ENCODE measurements at places on chromosomes 2 and 18.

DNA sequence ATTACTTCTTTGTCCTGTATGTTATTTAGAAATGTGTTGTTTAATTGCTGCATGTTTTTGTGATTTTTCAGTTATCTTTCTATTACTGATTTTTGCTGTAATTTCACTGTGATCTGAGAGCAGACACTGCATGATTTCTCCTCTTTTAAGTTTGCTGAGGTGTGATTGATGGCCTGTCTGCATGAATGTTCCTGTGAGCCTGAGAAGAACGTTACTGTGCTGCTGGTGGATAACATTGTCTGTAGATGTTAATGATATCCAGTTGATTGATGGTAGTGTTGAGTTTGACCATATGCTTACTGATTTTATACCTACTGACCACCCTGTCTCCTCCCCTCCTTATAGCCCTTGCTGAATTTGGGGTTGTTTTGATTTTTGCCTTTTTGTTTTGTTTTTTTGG, 37.4 kb upstream of the KCNG2 start:
- DNase-seq: no peak

- DNase-seq: no peak
These were observed 38.3 kb downstream of the OXER1 start for GRCh38 chr2:42725657-42726056.

GRCh38 chr2:171136024-171136423, 24.7 kb downstream of the TLK1 start:
- DNase-seq: no peak

GRCh38 chr18:36624451-36625167, 204.2 kb downstream of the TPGS2 start:
- no peak for DNase-seq

- no peak for DNase-seq
These were observed 86.6 kb downstream of the DTNB start for GRCh38 chr2:25586726-25587144.

GRCh38 chr2:219056896-219057708, 3.6 kb downstream of the IHH start:
- DNase-seq: no peak

DNA sequence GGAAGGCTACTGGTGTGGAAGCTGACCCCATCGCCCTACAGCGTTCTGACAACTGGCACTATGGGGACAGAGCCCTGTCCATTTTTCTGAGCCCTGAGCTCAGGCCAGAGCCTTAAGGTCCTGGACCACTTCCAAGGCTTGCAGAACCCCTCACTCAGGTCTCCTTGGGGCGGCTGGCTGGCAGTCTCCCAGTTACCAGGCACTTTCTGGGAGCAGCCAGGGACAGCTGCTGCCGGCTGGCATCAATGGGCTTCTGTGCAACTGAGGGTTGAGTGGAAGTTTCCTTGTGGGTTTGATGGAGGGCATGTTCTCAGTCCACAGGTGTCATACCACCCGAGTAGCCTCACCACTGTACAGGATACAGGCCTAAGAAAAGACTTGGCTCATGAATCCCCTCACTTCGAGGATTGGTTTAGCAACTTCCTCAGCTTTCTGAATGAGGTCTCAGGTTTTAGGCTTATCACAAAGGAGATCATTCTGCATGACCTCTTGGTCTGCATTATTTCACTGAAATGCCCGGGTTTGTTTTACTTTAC, 27.4 kb upstream of the WIPF1 start:
- DNase-seq: no peak

- DNase-seq: no peak
These were observed 10.9 kb downstream of the UXS1 start for GRCh38 chr2:106183101-106183696.

DNA sequence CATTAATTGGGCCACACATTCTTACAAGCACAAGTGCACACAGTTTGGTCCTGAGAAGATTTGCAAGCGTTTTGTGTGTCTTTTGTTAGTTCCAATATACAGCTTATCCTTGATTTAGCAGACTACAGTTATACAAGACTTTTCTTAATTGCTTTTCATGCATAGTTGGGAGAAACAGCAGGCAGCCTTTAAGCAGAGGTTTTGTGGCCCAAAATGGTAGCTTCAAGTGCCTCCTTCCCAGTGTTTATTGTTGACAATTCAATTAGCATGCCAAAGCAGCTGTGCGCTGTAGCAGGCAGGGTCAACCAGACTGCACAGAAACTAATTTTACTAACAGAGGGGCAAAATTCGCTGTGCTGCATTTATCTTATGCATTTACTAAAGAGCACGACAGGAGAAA, 47.5 kb downstream of the FRZB start:
- no peak for DNase-seq

- DNase-seq: peak; percentile 4
These were observed 562 bp downstream of the TWSG1 start for GRCh38 chr18:9334973-9335696.

GRCh38 chr18:23837591-23837990, 148.3 kb downstream of the LAMA3 start:
- no peak for DNase-seq

DNA sequence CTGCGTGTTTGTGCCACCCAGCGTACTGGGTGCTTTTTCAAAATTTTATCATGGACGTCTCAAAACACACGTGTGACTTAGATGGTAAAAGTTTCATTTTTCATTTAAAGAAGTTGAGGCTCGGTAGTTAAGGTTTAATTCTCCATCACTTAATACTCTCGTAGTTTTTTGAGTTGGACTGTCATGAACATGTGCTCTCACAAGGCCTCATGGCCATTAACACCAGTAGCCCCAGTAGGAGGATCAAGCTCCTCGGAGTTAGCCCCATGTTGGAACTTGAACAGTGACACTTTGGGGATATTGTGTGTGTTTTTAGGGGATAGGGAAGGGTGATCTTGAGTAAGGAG, 15.3 kb downstream of the NMUR1 start:
- DNase-seq: no peak

GRCh38 chr2:134852518-134852917, 14.1 kb downstream of the ACMSD start:
- no peak for DNase-seq

- DNase-seq: no peak
These were observed 44.5 kb upstream of the FAM110C start for GRCh38 chr2:90645-91312.

GRCh38 chr2:41869542-41870264, 178.1 kb upstream of the PKDCC start:
- DNase-seq: peak; percentile 23

DNA sequence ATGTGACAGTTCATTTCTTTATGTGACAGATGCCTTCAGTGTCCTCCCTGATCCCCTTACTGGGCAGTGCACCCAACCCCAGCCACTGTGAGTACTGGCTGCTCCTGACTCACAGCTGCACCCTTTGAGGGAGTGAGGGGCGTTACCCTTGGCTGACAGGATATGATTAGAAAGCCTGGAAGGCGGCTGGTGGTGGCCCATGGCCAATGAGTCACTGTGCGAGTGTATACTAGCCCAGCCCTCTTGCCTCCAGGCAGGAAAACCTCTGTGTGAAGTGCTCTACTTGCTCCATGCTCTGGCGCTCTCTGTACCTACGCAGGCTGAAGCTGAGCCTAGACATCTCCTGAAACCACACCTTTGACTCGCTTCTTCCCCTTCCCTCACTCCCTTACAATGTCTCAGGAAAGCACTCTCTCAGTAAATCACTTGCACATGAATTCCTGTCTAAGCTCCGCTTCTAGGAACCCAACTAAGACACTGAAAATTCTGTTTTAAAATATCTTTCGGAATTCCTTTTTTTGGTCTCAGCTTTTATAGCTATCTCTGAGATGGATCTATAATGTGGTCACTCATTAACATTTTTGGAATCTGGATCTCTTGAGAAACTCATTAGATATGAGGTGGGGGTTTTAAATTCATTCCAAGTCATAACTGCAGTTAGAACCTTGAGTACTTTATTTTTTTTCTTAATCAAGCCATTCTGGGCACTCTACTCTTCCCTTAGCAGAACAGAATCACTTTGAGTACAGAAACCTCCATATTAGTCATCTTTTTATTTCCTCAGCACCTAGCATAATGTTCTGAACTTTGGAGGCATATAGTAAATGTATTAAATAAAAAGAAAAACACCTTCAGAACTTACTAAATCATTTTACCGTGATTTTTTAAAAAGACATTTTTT, 25.3 kb upstream of the STAM2 start:
- no peak for DNase-seq

GRCh38 chr2:100886085-100886484, 66.1 kb downstream of the NPAS2 start:
- DNase-seq: no peak

DNA sequence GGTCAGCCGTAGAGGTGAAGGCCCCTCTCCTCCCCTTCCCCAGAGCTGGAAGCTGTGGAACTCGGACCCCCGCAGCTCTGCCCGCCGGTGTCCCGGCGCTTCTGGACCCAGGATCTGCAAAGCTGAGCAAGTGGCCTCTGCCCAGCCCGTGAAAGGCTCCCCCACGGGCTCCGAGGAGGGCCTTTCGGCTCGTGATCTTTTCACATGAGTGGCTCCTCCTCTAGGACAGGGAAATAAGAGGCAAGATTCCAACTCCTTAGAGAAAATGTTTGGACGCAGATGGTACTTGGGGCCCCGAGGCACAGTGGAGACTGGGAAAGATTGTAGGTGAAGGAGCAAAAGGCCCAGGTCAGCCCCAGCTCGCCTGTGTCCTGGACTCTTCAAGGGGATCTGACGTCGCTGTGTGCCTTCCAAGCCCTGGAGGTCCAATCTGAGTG, 48.2 kb upstream of the SP3 start:
- DNase-seq: no peak

DNA sequence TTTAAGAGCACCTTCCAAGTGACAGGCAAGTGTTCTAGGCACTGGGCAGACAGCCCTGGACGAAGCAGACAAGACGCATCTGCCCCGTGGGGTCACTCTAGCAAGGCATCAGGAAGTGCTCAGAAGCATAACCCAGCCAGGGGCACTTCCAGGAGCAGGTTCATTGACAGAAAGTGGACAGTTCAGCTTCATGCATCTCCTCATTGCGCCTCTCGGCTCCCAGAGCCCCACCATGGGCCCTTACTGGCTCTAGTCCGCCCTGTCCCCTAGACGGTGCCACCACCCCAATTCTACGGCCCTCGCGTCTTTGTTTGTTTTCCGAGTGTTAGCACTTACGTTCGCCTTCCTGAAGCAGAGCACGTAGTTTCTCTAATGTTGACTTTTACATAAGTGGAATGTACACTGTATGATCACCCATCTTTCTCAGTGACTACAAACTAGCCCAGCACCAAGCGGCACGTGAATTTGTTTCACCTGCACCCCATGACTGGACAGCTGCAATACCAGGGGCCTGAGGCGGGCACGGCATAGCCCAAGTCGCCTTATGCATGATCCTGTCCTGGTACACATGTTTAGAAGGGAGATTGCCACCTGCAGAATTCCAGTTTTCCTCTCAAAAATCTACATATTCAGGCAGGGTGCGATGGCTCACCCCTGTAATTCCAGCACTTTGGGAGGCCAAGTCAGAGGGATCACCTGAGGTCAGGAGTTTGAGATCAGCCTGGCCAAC, 33.2 kb downstream of the SNED1 start:
- DNase-seq: no peak

GRCh38 chr2:169776252-169776761, 22.4 kb upstream of the SSB start:
- DNase-seq: no peak

DNA sequence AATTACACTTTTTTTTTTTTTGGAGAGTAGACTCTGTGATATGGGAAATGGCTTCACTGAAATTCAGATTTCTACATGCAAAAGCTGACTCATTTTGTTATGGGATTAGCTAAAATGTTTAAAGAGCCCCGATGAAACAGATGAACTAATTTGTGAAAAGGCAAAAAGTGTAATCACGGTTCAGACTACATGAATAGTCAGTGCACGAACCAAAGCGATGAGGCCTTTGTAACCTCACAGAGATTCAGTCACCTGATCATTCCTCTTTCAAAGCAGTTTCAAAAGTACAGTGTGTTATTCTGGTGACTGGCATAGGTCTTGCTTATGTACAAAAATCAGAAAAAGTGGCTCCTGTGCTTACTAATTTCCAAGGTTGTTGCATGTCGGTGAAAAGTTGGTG, 44.6 kb downstream of the TGIF1 start:
- DNase-seq: no peak

- DNase-seq: no peak
These were observed 57.1 kb upstream of the PAX3 start for GRCh38 chr2:222355860-222356259.

GRCh38 chr2:99478632-99479031, 11.2 kb downstream of the REV1 start:
- no peak for DNase-seq

DNA sequence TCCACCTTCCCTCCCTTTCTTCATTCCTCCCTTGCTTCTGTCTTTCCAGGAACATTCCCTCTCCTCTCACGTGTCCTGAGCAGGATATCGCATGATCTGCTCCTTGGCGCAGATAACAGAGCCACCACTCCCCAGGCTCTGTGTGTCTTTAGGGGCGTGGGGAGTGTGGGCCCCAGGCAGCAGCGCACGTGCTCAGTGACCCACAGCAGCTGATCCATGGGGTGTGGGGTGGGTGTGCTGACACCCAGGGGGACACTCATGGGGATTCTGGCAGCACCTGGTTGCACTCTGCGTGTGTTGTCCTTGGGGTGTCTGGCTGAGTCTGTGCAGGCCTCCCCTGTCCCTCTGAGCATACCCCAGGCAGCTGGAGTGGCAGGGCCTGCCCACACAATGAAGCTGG, 9.9 kb upstream of the FOSL2 start:
- no peak for DNase-seq

GRCh38 chr2:147714582-147714981, 130.2 kb upstream of the ACVR2A start:
- no peak for DNase-seq

DNA sequence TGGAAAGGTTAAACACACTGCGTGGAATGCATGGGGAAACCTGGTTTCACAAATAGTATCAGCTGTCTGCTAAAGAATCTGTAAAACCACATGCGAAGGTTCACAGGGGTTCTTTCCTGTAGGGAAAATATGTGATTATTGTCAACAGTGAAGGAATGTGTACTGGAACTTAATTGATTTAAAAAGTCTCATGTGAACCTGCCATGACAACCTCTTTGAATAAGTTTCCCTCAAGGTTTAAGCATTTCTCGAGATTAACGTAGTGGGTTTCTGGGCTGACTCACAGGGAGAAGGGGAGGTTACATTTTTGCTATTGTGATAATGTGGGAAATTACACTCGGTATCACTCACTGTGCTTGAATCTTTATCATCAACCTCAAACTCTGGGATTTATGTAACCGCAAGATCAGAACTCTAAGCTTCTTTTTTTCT, 28.2 kb upstream of the IL1R1 start:
- DNase-seq: no peak

- no peak for DNase-seq
These were observed 21.1 kb upstream of the NOSTRIN start for GRCh38 chr2:168781191-168781817.

- no peak for DNase-seq
These were observed 69.7 kb downstream of the ZNF521 start for GRCh38 chr18:25282282-25282681.

GRCh38 chr2:219287580-219288265, 8.6 kb downstream of the DNAJB2 start:
- DNase-seq: no peak

Data from T-helper 22 cell (primary cell).